ENCODE measurements at places on chromosomes 3 and 15.

- peak; percentile 31 for DNase-seq
Observed at GRCh38 chr3:64908251-64908685, 220.5 kb upstream of the ADAMTS9 start.

DNA sequence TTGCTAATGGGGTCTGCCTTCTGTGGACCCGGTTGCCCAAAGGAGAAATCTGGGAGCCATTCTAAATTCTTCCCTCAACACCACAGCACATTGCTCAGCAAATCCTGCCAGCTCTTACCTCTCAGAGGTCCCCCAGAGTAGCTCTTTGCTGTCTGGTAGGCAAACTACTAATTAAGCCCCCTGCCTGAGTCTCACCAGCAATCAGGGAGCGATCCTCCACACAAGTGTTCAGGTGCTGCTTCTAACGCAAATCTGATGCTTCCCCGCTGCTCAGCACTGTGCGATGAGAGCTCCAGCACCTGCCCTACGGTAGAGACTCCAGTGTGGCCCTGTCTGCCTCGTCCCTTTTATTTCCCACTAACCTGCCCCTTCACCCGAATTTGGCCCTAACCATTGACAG lies 60.5 kb downstream of the HCN4 start:
- no peak for DNase-seq

GRCh38 chr3:24510030-24510648 lies 15.5 kb upstream of the THRB start:
- no peak for DNase-seq

DNA sequence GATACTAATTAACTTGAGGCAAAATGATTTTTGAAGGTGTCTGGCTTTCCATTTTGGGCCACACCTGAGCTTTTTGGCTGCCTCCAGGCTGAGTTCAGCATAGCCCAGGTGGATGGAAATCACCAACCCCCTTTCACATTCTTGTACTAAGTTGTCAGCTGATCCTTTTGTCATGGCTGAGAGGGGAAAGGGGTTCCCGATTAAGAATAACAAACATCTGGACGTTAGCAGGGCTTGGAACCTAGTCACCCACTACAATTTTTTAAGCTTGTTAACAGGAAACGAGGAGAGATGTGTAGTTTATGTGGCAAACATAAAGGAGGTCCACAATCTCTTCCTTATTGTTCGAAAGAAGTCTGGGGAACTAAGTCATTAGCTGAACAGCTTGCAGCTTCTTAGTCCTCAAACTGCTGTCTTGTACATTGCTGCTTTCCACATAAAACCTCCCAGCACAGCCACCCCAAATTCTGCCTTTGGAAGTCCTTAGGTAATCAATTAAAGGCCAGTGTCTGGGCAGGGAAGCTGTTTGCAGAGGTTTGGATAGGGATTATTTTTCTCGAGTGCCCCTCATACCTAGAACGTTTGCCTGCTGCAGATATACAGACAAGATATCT lies 5.0 kb downstream of the NR2F2 start:
- no peak for DNase-seq

DNA sequence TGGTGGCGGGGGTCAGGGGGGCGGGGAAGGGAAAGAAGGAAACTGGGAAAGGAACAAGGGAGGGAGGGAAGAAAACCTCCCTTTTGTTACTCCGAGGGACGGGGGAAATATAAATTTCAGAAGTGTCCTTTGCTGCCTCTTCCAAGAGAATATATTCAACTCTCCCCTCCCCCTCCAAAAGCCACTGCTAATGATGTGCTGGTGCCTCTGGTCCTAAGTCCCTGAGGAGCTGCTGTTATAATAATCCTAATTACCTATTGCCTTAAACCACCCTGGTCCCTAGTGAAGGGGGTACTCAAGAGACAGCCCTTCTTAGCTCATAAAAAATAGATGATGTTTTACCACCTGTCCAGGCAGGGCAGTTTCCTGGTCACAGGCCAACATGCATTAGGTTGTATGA lies 118.3 kb upstream of the TRIM42 start:
- no peak for DNase-seq

DNA sequence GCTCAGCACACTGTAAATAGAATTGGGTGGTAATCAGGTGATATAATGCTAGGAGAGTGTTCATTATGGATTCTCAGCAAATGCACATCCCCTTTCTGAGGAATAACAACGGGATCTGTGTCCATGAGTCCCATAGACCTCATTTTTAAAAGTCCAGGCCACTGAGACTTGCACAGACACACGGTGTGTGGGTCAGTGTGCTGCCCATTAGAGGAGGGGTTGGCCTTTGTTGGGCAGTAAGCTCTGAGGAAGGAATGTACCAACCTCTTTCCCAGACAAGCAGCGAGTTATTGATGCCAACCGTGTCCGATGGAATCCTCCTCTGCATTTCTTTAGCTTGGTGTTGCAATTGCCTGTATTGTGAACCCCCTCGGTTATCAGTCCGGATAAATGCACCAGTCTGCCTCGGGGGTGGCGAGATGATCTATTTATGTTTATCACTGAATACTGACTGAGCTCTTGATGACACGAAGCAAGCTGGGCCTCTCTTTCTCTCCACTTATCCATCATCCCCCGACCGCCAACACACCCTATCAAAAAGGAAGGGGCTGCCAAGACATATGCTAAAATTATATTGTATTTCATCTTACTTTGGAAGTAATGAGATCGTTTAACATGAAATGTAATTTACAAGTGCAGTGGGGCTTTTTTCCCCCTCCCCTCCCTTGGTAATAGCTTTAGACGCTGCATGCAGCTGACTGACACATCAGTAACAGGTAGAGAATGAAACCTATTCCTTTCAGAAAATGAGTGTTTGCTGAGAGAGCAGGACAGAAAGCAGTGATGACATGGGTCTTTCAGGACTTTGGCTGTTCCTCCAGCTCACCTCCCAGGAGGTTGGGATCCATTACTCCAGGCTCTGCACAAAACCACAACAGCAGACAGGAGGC lies 126.6 kb upstream of the ST8SIA2 start:
- DNase-seq = no peak

- DNase-seq = no peak
Observed at GRCh38 chr15:70242951-70243685, 145.4 kb upstream of the TLE3 start.
